Myocyte (in vitro differentiated cells): ENCODE measurements at places on chromosomes 4 and X.

DNA sequence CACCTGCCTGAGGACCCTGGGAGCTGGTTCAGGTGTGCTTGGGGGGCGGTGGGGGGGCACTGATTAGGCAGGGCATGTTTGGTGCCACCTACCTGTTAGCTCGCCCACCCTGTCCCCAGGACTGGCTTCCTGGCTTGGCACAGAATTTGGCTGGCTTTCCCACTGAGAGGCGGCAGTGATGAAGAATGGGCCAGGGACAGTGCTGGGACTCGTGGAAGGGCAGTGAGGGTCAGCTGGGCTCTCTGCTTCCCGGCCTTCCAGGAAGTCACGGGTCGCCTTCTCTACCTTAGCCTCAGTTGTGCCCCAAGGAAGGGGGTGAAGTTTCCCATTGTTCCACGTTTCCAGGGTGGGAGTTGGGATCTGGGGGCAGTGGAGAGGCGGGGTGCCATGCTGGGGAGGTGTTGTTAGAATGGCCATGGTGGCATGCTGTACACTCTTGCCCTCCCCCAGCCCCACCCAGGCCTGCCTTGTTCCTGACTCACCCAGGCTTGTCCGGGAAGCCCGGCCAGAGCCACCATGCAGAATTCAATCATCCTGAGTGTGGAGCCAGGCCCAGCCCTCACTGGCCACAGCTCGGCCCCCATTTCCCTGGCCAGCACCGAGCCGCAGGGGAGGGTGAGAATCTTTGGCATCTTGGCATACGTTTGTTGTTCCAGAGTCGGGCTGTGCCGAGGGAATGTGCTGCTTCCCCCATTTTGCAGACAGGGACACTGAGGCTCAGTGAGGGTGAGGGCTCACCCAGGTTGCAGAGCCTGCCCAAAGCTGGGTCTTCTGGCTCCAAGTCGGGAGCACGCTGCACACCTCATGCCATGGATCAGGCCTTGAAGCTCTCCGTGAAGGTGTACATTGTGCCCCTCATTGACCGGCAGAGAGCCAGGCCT lies 21.9 kb upstream of the GPR78 start:
- peak; percentile 80 for DNase-seq

GRCh38 chrX:31070057-31070468 lies 1.8 kb downstream of the FTHL17 start:
- DNase-seq = no peak

DNA sequence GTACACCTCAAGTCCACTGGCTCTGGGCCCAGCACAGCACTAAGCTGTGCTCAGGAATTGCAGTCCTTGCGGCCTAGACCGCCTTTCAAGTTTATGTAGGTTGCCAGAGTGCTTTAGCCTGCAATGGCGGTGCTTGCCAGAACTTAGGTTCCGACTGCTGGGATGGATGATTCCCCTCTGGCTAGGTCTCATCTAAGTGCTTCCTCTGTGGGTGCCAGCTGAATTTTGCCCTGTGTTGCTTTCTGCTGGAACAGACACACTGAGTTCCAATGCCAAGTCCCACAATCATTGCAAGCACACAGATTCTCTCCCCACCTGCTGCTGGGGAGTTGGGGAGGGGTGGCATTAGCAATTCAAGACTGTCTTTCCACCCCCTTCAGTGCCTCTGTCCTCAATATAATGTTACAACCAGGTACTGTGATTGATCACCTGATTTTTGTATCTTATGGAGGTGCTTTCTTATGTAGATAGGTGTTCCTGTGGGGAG lies 129.5 kb downstream of the GRID2 start:
- DNase-seq = no peak

- DNase-seq = no peak
Measured at GRCh38 chrX:47216393-47216925, 2.0 kb upstream of the CDK16 start.

- no peak for DNase-seq
Measured at GRCh38 chrX:35122756-35123155, 180.2 kb downstream of the FAM47B start.

DNA sequence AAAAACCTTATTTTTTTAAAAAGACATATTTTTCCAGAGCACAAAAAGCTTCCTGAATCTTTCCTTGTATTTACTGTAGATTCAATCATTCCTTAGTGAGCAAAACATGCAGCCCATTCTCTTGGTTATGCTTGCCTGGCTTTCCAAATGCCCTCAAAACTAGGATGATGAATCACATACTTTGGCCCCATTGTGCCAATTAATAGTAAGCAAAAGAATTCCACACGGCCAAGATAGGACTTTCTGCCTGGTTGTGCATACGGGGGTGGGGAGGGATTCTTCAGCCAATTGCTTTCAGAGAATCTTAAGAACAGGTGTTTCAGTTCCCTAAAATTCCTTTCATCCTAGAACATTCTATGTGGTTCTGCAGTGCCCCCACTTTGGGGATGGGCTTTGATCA lies 7.0 kb downstream of the RAI2 start:
- peak; percentile 1 for DNase-seq

GRCh38 chrX:23269923-23270322 lies 64.7 kb upstream of the PTCHD1 start:
- no peak for DNase-seq

DNA sequence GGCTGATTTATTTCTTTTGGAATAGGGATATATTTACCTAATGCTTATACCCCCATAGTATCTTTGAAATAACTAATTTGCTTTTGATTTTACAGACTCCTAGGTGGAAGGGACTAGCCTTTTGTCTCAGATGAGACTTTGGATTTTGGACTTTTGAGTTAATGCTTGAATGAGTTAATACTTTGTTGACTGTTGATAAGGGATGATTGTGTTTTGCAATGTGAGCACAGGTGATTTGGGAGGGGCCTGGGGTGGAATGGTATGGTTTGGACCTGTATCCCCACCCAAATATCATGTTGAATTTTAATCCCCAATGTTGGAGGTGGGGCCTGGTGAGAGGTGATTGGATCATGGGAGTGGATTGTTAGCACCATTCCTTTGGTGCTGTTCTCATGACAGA lies 117.4 kb upstream of the ZC4H2 start:
- DNase-seq = no peak

DNA sequence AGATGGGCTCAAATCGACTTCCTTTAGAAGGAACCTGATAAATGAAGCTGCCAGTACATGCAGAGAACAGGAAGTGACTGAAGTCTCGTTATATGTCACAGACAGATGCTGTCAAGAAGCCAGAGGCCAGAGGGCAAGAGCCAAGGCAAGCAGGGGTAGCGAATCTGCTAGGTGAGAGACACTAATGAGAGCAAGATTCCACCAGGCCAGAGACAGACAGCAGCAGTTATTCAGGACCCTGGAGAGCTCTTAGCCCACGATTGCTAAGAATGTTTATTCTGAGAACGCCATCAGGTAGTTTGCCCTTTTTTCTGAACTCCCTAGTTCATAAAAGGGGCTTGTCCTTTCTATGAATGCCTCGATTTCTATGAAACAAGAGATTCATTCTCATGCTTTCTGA lies 73.7 kb downstream of the BEND2 start:
- DNase-seq = peak; percentile 22

GRCh38 chrX:1841746-1842145 lies 226.9 kb downstream of the ASMT start:
- DNase-seq = no peak

DNA sequence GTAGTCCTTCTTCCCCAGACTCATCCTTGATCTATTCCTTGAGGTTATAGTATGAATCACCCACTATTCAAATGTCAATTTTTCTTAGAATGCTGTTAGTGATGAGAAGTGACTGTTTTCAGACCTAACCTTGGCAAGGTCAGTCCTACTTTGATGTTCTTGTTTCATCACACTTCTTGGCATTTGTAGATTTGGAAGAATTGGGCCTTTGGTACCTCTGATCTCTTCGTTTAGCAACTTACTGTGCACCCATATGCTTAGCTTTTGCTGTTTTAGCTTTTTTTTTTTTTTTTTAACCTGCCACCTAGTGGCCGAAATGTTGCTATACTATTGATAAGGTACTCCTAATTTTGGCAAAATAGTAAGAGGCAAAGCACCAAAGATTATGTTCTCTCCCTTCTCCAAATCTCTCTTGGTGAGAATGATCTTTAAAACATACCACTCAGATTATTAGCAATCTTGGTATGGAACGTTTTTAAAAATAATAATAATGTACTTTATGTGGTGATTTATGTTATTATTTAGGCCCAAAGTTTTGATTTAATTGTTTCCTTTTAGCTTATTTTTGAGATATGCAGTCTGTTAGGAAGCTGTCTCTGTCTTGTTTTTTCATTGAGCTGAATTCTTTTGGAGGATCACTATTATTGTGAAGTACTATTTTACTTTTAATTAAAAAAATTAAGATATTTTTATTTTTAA lies 16.6 kb downstream of the DCK start:
- peak; percentile 58 for DNase-seq

DNA sequence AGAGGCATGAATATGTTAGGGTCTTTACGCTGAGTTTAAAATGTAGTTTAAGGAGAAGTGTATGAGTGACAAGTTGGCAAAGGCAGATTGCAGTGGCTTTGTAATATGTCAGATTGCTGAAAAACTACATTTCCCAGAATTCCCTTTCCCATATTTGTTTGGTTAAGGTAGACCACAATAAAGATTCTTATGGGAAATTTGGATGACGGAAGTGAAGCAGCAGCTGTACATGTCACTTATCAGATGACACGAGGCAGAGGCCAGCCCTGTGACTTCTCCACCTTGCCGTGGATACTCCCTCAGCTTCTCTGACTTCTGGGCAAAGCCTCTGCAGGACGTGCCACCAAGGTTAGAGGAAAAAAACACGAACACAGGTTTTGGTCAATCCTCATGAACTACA lies 229.7 kb upstream of the DKK2 start:
- DNase-seq = no peak

DNA sequence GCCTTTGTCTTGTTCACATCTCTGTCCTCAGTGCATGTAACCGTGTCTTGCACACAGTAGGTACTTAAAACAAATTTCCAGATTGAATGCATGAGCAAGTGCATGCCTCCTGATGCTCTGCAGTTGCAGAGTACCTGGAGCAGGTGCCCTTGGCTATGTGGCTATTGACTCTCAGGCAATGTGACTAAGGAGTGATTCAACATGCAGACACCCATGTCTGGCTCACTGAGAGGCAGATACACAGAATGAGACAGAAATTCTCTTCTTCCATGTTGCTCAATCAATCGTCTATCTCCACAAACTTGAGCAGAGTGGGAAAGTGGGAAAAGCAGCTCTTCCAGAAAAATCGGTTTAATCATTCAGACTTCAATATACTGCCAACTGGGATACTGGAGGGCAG lies 111.0 kb downstream of the CHRDL1 start:
- DNase-seq = no peak

DNA sequence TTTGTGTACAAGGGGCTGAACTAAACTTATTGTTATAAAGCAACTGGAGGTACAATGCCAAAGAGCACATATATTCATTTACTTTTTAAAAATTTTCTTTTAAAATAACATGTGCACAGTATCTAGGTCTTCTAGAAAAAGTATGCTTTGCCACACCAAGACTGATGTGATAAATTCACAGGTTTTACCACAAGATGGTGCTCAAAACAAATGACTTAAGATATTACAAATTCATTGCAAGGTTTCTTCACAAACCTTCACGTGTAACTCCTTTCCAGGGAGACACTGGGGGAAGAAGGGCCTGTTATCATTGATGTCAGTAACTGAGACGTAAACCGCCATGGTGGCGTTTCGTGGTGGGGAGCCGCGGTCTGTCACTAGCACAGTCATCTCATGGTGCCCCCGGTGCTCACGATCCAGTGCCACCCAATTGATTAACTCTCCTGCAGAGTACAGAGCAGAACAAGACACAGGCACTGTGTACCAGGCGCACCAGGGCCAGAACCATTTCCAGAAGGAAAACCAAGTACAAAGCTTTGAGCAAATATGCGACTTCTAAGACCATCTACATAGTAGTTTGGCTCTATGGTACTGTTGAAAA lies 162.2 kb downstream of the DCHS2 start:
- DNase-seq = peak; percentile 27

GRCh38 chr4:40143926-40144508 lies 52.8 kb upstream of the RHOH start:
- DNase-seq = peak; percentile 9

GRCh38 chr4:173074501-173074946 lies 94.1 kb upstream of the GALNT7 start:
- peak; percentile 90 for DNase-seq

DNA sequence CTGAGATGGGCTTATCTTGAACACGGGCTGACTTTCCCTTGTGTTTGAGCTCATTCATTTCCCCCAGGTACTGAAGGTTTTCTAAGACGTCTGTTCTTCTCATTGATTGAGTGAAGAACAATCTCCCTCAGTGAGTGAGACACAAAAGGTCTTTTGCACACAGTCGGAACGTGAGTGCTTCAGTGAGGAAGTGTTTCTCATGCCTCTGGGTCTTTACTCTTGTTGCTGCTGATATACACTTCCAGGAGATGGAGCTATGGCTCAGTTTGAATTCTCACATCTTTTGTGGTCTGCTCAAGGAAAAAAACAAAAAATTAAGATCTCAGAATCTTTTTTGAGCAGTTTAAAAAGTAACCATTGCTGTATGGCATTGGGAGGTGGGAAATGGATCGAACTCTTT lies 981.9 kb upstream of the TENM3 start:
- peak; percentile 3 for DNase-seq

DNA sequence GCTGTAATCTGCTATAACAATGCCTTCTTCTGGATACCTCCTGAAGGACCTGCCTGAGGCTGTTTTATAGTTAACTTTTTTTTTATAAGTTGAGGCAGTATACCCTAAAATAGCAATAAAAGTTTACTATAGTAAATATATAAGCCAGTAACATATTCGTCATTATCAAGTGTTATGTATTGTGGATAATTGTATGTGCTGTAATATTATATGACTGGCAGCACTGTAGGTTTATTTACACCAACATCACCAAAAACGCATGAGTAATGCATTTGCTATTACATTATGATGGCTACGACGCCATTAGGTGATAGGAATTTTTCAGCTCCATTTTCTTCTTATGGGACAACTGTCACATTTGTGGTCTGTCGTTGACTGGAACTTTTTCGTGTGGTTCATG lies 237.2 kb upstream of the PITX2 start:
- DNase-seq = no peak

GRCh38 chr4:53040459-53040815 lies 178.3 kb downstream of the RASL11B start:
- no peak for DNase-seq

- peak; percentile 46 for DNase-seq
Measured at GRCh38 chr4:42638993-42639392, 17.9 kb downstream of the ATP8A1 start.
